Stimulated activated CD4-positive, alpha-beta T cell treated with anti-CD3 and anti-CD28 coated beads, Interleukin-1b, Interleukin-23, amount 100 ng/mL, for 1 hour (primary cell): ENCODE measurements at places on chromosomes 6 and 20.

GRCh38 chr20:35661053-35661452 lies 3.6 kb downstream of the CPNE1 start:
- DNase-seq = no peak

GRCh38 chr6:68572525-68572924 lies 62.6 kb upstream of the ADGRB3 start:
- DNase-seq = no peak

- DNase-seq = no peak
Observed at GRCh38 chr20:43803276-43803675, 76.5 kb upstream of the GTSF1L start.

GRCh38 chr20:38760978-38761377 lies 12.7 kb downstream of the ACTR5 start:
- DNase-seq = no peak

DNA sequence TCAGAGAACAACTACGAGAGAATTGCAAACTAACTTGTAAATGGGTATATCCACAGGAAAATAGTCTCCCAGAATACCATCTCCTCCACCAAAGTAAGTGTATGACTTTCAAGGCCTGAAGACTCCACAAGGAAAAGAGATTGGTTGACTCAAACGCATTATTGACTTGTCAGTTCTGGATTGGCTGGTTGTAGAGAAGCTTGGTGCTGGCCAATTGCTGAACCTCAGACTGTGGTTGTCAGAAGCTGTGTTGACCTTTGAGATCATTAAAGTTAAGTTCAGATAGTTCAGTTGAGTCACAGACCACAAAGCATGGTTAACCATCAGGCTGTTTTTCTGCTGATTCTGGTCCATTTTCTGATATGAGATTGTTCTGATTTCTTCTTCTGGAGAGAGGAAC lies 388.3 kb downstream of the BMP2 start:
- DNase-seq = no peak
